RCC 7860 (cell line): ENCODE measurements at places on chromosomes 1 and 21.

GRCh38 chr1:65477414-65478378 is 57.2 kb downstream of the LEPR start:
- DNase-seq: no peak

- DNase-seq: no peak
Observed at GRCh38 chr1:3501856-3502640, 47.6 kb downstream of the ARHGEF16 start.

DNA sequence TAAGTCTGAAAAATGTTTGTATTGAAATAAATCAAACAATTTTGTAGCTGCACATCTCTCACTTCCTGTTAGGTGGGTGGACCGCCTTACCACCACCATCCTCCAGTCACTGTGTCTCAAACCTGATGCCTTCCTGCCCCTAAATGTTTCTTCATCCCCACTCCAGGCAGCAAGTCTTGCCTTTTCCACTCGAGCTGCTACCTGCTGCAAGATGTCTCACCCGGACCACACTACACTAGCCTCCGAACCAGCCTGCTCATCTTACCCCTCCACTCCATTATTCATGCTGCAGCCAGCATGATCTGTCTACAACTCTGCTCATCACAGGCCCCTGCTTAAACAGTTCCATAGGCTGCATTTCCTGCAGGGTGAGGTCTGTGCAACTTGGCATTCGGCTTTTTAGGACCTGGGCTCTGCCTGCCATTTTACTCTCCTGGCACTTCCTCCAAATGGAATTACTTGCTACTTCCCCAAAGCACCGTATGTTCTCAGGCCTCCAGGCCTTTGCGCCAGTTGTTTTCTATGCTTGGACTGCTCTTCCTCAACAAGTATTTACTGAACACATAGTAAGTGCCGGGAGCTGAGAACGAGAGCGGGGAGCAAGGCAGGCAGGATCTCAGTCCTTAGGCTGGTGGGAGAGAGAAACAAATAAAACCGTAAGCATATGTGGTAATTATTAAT is 5.2 kb upstream of the SF3A3 start:
- no peak for DNase-seq

- DNase-seq: no peak
Observed at GRCh38 chr1:31198600-31198999, 41.1 kb downstream of the NKAIN1 start.

- DNase-seq: no peak
Observed at GRCh38 chr1:90405726-90406125, 311.4 kb downstream of the BARHL2 start.

DNA sequence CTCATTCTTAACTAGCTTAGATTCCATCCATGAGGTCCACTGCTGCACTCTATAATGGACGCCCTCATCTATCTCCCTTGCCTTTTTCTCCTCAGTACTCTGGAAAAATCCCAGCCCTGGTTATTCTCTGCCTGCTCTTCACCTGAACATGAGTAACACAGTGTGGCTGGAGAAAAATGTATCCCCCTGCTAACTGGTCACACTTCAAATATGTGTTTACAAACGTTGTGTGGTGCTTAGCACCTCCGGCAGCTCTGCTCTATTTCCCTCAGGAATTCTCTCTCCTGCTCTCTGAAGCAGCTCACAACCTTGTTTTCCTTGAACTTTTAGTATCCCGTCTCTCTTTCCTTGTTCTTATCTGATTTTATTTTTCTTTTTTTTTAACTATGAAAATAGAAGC is 4.1 kb downstream of the SCCPDH start:
- no peak for DNase-seq
